Activated CD4-positive, alpha-beta T cell treated with anti-CD3 and anti-CD28 coated beads, Interleukin-2, Interleukin-6, amounts not matched to agents 100 ng/mL and 50 ng/mL, durations not matched to agents 16 hours and 8 hours (primary cell): ENCODE measurements at places on chromosomes 6 and 20.

DNA sequence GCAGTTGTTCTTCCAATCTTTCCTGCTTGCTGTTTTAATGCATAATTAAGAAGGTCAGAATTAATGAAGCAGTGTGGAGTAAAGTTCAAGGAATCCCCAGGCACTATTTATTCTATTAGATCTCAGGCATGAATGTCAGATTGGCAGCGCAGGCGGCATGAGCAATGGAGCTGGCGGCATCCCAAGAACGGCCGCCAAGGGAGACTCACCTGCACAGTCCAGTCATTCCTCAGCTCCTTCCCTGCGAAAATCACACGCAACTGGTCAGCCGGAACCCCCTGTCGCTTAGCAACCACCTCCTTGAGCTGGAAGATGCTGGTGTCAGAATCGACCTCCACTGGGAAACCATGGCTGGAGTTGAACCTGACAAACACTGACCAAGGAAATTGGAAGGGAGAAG, 284.5 kb downstream of the PRKN start:
- DNase-seq, result no peak

- no peak for DNase-seq
Measured at GRCh38 chr6:167476844-167477595, 152.1 kb downstream of the TTLL2 start.

DNA sequence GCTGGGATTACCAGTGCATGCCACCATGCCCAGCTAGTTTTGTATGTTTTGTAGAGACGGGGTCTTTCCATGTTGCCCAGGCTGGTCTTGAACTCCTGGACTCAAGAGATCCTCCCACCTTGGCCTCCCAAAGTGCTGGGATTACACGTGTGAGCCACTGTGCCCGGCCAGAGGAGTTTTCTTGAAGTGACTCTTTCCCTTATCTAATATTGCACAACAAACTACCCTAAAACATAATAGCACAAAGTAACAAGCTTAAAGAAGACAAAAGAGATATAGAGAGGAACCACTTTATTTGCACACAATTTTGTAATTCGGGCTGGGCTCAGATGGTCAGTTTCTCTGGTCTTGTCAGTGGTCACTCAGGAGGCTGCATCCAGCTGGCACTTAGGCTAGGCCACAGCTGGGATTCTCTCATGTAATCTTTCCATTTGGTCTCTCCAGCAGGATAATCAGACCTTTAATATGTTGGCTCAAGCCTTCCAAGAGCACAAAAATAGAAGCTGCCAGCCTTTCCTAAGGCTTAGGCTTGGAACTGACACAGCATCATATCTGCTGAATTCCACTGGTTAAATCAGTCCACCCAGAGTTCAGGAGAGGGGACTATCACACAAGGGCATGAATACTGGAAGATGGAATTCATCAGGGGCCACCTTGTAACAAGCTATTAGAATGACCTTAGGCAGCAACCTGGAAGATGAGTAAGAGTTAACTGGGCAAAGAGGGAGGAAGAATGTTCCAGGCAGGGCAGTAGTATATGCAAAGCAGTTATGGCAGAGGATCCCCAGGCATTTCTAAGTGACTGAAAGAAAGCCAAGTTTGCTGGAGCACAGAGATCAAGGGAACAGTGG, 56.7 kb upstream of the PNRC1 start:
- no peak for DNase-seq

GRCh38 chr6:15952231-15953151, 176.4 kb upstream of the MYLIP start:
- DNase-seq, result no peak

DNA sequence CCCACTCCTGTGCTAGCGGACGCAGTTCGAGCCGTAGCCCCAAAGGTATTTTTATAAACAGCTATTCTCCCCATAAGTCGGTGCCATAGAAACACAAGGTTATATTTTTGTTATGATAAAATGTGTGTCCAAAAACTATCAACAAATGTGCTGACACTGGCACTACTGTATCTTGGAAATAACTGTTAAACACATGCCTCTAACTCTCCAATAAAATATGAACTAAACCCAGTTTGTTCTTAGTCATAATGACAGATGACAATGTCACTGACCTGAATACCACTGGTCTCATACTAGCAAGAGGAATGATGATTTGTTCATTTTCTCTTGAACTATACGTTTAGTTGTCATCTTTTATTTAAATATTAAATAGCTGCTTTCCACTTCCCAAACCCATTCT, 51.4 kb upstream of the NUP153 start:
- no peak for DNase-seq

- no peak for DNase-seq
Measured at GRCh38 chr6:94065707-94066337, 646.5 kb upstream of the EPHA7 start.

DNA sequence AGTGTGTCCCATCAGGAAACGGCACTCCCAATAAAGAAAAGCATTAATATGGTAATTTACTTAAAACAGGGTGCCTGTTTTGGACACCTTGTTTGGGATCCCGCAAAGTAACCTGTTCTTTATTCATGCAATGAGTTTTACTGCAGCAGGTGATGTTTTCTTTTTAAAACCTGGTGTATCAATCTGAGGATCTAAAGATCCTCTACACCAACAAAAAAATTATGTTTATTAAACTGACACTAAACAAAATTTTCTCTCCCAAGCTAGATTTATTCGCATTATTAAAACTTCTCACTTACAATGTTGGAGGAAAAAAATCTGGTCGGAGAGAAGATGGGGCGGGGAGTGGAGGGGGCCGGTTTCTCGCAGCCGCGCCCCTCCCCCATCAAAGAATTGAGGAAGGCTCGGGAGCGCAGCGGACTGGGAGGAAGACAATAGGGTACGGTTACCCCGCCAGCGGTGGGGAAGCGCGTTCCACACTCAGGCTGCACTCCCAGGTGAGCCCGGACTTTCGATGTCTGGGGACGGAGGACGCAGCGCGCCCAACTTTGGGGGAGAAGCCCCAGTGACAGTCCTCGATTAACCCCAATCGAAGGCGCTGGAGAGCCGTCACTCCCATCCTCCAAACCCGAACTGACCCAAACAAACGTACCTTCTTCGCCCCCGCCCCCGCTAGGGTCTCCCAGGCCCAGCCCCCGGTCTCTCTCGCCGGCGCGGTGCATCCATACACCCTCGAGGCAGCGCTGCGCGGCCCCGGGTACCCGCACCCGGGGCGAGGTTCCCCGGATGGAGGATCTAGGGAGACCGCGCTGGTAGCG, 1.3 kb downstream of the CD24 start:
- DNase-seq, result no peak

DNA sequence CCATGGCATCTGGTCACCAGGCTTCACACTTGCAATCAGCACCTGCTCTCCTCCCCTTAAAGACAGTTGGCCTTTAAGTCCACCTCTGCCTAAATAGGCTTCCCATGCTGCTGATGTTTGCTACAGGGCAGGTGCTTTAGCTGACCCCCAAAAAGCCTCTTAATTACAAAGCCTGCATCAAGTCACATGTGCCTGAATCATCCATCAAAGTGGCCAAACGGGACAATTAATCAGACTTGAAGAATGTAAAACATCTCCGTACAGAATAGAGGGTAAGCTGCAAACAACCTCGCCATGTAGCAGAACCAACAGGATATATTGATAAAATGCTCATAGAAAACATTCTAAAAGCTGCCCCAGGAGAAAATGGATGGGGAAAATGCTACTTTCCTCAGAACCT, 7.4 kb downstream of the LY86 start:
- no peak for DNase-seq

GRCh38 chr20:63699466-63700198, 3.2 kb downstream of the TNFRSF6B start:
- no peak for DNase-seq

DNA sequence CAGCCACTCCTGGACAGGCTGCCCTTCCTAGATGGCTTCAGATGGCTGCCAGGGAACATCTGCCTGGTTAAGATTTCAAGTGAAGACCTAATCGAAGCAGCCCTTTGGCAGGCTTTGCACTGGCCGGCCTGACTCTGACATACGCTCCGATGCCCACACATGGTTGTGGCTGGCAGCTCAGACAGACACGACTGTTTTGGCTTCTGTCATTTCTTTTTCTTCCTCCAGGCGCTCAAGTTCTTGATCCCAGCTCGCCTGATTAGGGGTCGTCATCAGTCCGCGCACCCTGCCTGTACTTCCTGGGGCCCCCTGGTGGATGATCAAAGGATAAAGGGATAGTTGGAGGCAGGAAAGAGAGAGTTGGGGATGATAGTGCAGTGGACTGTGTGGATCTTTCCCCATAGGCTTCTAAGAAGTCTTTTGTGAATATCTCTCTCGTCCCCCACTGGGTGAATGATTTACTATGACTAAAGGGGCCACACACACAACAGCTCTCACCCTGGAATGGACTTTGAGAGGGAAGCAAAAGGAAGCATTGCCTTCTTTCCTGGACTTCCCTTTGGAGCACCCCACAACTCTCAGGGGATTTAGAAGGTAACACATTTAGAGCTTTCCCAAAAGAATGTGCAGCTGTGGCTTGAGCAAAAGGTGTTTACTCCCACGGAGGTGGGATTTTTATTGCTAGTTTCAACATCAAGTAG, 21.4 kb upstream of the TRAM2 start:
- DNase-seq, result peak; percentile 40

DNA sequence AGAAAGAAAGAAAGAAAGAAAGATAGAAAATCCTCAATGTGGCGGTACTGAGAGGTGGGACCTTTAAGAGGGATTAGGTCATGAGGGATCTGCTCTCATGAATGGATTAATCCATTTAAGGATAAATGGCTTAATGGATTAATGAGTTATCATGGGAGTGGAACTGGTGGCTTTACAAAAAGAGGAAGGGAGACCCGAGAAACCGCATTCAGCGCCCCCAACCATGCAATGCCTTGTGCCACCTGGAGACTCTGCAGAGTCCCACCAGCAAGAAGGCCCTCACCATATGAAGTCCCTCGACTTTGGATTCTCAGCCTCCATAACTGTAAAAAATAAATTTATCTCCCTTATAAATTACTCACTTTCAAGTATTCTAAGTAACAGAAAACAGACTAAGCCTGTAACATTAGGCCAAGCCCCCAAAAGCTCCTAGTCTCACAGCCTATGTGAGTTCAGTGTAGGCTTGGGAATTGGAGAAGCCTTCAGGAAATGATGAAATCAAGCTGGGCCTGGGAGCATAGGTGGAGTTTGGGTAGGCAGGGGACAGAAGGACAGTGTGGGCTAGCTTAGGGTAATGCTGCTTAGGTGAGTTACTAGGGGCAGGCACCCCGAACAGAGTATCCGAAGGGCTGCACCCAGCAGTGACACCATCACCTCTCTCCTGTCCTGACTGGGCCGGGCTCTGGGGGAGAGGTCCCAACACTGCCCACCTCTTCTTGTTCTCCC, 36.2 kb upstream of the RNF24 start:
- no peak for DNase-seq

DNA sequence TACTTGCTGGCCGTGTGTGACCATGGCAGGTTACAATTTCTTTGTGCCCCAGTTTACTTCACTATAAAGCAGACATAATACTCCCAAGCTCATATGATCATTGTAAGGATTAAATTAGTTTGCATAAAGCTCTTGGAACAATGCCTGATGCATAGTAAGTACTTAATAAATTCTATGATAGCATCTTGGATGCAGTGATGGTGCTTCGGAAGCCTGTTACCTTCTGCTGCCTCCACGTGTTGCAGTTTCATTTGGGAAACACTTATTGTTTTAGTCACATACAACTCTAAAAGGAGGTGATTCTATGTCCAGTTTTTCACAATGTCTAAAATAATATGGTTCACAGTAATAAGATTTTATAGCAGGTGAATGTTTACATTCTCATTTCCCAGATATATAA, 343.9 kb downstream of the NRN1 start:
- no peak for DNase-seq

GRCh38 chr6:129267028-129267427, 384.1 kb downstream of the LAMA2 start:
- no peak for DNase-seq

DNA sequence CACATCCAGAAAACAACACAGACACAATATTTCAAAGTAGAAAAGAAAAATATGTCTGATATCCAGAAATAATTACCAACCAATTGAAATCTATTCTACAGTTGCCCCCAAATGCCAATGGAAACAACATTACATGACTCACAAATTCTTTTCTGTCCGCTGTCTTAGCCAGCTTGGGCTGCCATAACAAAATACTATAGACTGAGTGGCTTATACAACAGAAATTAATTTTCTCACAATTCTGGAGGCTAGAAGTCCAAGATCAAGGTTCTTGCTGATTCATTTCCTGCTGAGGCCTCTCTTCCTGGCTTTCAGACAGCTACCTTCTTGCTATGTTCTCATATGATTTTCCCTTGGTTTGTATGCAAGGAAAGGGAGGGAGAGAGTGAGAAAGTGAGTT, 698.1 kb downstream of the DHX35 start:
- no peak for DNase-seq

DNA sequence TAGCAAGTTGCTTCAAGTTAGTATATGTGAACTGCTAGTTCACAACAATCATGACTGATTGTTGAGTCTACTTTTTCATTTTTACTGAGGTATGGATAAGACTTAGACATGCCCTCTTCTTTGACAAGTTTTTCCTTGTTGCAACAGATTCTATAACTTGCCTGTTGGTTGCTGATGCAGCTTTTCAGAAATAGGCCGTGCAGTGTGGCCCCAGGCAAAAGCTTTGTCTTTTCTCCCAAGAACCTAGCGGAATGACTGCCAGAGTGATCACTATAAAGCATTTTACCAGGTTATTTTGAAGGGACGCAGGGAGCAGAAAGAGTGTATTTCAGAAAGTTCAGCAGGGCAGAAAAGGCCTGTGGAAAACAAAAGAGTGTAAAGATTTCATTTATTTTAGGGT, 16.0 kb downstream of the HECA start:
- peak; percentile 55 for DNase-seq

DNA sequence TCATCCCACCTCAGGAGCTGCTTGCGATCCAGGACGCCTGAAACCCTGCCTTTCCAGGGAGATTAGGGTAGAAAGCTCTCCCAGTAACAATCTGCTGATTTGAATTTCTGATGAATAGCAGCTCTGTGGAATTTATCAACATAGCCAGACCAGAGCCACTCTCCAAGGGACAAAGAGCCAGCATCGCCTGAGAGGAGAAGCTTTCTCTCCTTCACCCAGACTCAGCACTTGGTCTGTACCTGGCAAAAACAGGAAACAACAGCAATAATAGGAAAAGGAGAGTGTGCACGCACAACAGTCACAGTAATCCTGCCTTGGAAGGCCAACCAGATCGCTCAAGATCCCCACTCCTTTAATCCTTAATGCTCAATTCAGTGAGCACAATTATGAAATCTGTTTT, 22.3 kb upstream of the ROS1 start:
- no peak for DNase-seq

- DNase-seq, result no peak
Measured at GRCh38 chr20:63060057-63060991, 53.6 kb upstream of the BHLHE23 start.
